ENCODE measurements at places on chromosomes 4 and X. TPM values are rescaled to one million over a fixed set of nuclear protein-coding genes. Genes with fewer than 3 reads are reported as not detected.
A peak's percentile ranks its signal among the peaks of the same experiment; 100 is the strongest.

Gene ALAS2
- total RNA-seq: not detected

Gene GPC4
- 9.7 TPM for total RNA-seq

Gene AFM
- total RNA-seq: not detected

Gene TRIM75
- total RNA-seq: not detected

Gene NXF2B
- not detected for total RNA-seq

Gene GAR1
- 40.6 TPM for total RNA-seq

Gene CFP
- 1.3 TPM for total RNA-seq

DNA sequence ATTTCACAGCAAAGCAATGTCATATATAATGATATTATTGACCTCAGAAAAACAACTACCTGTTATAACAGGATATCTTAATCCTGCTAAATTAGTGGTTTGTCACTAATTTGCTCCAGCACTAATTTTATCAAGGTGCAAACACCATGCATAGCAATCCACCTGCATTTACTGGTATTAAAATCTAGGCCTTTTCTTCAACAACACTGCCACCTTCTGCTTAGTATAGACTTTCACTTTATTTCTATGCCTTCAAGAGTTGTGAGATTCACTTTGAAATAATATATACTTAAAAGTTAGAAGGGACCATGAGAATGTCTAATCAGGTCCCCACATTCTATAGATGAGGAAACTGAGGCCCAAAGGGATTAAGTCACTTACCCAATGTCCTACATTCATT, 82.1 kb upstream of the IQCM start:
- H3K4me1 ChIP-seq: no peaks in the 10 kb centered on the region
- H3K27me3 ChIP-seq: no peaks in the 10 kb centered on the region
- peak; percentile 22 for DNase-seq
- no peak overlapping the region for H3K27ac ChIP-seq

DNA sequence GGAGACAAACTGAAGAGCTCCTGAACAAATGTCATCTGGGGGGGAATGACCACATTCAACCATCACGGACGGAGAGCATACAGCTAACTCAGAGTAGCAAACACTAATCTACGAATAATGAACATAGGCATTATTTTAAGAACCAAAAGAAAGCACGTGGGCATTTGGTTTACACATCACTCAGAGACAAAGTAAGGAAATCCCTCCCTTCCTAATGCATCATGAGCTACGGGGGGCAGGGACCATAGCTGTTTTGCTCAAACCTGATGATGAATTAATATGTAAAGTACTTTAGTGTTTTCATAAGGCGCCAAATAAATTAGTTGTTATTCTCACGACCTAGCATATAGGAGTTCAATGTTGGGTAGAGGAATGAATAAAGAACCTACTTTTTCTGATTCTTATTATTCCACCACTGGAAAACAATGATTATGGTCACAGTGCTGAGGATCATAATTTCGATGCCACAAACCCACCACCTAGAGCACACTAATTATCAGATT, 11.7 kb upstream of the TMEM156 start:
- peak overlapping the region; percentile 59 for H3K4me3 ChIP-seq
- H3K27ac ChIP-seq: no peak overlapping the region
- no peaks in the 10 kb centered on the region for H3K27me3 ChIP-seq
- DNase-seq: no peak

DNA sequence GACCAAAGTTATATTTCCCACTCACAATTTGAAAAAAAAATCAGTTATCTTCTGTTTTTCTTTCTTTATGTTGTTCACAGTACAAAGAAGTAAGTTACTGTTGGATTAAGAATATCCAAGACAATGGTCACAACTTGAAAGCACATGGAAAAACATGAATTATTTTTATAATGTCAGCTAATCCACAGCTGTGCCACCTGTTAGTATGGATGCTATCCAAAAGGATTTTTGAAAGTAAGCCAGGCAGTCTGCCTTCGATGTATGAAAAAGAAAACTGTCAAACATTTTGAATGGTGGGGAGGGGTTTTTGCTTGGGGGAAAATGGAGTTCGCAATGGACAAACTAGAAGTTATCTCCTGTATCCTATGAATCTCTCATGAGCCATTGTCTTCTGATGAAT, 6.2 kb downstream of the GPM6A start:
- no peaks in the 10 kb centered on the region for H3K4me1 ChIP-seq
- H3K27ac ChIP-seq: no peak overlapping the region
- no peaks in the 10 kb centered on the region for H3K36me3 ChIP-seq

DNA sequence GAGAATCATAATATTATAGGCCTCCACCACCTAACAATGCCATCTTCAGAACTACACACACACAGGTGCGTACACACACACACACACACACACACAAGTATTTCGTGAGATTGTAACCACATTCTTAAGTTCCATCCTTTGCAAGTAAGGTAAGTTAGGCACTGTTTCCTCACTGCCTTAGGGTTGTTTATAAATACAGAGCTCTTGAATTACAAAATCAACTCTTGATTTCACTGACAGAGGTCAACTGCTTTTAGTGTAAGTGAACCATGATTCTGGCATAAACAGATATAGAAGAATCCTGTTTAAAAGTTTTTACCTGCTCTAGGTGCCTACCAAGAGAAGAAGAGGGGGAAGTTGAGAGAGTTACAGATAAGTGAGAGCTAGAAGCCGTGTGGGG, 166.1 kb downstream of the DMD start:
- no peak overlapping the region for H3K4me3 ChIP-seq
- no peak overlapping the region for H3K27ac ChIP-seq
- H3K4me1 ChIP-seq: no peaks in the 10 kb centered on the region
- DNase-seq: no peak
- H3K27me3 ChIP-seq: no peaks in the 10 kb centered on the region

DNA sequence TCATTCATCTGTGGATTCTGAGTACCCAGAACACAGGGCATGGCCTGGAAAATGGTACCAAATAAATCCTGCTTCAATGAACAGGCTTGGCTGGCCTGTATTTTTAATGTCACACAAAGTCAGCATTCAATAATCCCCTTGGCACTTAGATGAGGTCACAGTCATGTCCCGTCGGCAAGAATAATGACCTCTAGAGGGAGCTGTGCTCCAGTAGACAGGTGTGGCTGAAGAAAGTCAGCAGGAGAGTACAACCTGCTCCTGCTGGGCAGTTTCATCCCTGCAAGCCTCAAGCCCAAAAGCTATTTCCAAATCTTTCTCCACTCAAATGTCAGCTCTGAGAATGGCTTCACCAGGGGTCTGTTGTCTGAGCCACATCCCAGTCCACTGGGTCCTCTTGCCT, 404.0 kb upstream of the F9 start:
- H3K4me1 ChIP-seq: no peaks in the 10 kb centered on the region
- DNase-seq: no peak
- no peaks in the 10 kb centered on the region for H3K27me3 ChIP-seq
- H3K27ac ChIP-seq: no peak overlapping the region
- no peak overlapping the region for H3K4me3 ChIP-seq

- H3K4me1 ChIP-seq: no peaks in the 10 kb centered on the region
- no peak overlapping the region for H3K4me3 ChIP-seq
- DNase-seq: no peak
- no peaks in the 10 kb centered on the region for H3K36me3 ChIP-seq
Observed at GRCh38 chrX:20988804-20989203, 385.4 kb upstream of the CNKSR2 start.

DNA sequence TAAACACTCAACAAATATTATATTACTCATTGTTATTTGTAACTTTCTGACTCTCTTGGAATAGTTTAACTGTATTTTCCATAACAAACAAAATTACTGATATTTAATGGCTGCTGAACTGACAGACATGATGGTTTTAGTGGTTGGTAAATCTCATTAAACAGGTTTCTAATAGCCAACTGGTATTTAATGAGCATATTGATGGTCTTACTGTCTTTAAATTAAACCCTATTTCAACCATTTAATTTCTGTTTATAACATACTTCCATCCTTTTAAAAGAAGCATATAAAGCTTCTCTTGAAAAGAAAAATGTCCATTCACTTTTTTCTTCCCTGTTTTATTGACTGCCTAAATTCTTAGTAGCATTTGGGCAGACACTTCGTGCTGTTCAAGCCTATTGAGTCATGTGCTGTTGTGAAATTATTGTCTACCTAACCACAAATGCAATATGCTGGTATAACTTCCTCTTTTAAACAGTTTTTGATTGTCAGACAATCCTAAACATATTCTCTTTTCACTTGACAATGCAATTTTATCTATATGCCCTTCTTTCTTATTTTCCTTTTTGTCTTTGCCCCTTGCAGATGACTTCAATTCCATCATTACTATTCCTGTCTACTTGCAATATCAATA, 163.9 kb upstream of the SLC7A11 start:
- H3K4me3 ChIP-seq: no peak overlapping the region
- DNase-seq: no peak
- peaks cover 13% of the 10 kb centered on the region for H3K4me1 ChIP-seq
- no peaks in the 10 kb centered on the region for H3K36me3 ChIP-seq
- H3K27ac ChIP-seq: no peak overlapping the region

DNA sequence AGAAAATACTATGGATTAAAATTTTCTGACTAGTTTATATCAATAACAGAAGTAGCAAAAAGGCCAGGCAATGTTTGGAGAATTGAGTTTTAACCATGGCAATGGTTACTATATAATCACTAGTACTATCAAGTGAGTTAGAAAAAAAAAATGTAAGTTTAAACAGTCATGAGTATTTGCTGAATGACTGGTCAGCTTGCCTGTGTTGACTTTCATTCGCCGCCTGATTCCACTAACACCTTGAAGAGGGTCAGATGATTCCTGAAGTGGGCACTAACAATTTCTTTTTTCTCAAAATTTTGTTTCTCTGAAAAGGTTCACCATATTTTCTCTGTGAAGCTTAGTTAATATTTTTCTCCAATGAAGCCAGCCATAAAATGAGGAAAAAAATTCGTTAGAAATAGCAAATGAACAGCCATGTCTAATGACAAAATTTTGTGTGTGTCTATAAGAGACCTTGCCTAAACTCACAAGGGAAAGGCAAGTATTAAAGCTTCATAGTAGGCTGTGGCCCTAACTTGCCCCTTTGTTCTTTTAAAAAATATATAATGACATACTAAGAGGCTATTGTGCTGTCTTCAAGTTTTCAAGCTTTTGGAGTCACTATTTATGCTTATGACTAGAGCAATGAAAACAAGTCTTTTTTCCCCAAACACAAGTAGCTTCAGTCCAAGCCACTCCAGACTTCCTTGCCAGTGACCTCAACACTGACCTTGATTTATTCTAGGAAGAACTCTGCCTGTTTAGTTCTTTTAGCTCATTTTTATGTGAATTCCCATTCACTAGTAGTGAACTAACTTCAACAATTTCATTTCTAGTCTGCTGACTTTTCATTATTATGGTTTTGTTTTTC, 18.4 kb upstream of the FHDC1 start:
- no peak overlapping the region for H3K27ac ChIP-seq
- H3K36me3 ChIP-seq: no peaks in the 10 kb centered on the region
- no peak overlapping the region for H3K4me3 ChIP-seq
- no peak for DNase-seq

DNA sequence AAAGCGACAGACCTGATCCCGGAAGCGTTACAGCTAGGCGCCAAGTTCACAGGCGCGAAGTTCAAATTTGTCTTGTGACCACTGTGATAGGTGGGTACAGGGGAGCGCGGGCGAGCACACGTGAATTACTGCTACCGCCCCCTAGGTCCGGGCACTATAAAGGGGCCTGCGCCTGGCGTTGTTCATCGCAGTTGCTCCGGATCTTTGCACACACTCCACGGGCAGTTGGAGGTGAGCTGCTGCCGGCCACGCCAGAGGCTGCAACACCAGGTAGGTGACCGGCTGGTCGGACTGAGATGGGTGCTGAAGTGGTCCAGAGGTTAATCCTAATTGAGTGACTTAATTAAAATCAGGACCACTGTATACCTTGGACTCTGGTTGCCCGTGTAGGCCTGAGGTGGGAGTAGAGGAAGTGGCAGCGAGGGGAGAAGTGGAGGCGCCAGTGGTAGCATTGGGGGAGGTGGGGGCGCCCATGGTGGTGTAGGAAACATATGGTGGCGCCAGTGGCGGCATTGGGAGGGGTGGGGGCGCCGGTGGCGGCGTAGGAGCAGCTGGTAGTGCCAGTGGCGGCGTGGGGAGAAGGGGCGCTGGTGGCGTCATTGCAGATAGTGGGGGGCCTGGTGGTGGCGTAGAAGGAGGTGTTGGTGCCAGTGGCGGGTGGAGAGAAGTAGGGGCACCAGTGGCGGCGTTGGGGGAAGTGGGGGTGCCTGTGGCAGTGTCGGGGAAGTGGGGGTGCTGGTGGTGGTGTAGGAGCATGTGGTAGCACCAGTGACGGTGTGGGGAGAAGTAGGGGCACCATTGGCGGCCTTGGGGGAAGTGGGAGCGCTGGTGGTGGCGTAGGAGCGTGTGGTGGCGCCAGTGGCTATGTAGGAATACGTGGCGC, at the start of gene GCNA:
TSS of gene GCNA (plus strand) at position 185 of the 883 bp plus-strand sequence. CDS start 2,385 bp downstream, outside the sequence.
- peaks cover 11% of the 10 kb centered on the region for H3K36me3 ChIP-seq
- H3K4me1 ChIP-seq: no peaks in the 10 kb centered on the region
- no peak within 1 kb of the TSS for H3K27ac ChIP-seq
- H3K27me3 ChIP-seq: no peaks in the 10 kb centered on the region

GRCh38 chr4:139331185-139331584, 28.9 kb upstream of the NDUFC1 start:
- no peak for DNase-seq
- H3K4me3 ChIP-seq: no peak overlapping the region
- peaks cover 6% of the 10 kb centered on the region for H3K36me3 ChIP-seq
- H3K27ac ChIP-seq: no peak overlapping the region
- no peaks in the 10 kb centered on the region for H3K4me1 ChIP-seq
- no peaks in the 10 kb centered on the region for H3K27me3 ChIP-seq

DNA sequence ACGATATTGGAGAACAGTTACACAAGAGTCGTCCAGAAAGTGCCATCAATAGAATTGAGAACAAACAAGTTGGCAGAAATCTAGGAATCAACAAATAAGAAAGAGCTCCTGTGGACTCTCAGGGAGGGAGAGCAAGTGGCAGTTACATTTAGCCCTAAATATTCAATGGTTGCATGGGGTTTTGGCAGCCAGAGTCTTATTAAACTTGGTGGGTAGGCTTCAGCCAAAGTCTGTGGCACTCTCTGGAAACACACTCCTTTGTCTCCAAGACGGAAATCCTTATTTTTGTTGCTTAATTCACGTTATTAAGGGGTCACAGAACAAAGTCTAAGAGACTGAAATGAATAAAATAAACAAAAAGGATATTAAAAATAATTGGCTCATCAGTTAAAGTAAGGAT, 742.2 kb upstream of the ATOH1 start:
- no peaks in the 10 kb centered on the region for H3K27me3 ChIP-seq
- H3K27ac ChIP-seq: no peak overlapping the region
- no peaks in the 10 kb centered on the region for H3K4me1 ChIP-seq

DNA sequence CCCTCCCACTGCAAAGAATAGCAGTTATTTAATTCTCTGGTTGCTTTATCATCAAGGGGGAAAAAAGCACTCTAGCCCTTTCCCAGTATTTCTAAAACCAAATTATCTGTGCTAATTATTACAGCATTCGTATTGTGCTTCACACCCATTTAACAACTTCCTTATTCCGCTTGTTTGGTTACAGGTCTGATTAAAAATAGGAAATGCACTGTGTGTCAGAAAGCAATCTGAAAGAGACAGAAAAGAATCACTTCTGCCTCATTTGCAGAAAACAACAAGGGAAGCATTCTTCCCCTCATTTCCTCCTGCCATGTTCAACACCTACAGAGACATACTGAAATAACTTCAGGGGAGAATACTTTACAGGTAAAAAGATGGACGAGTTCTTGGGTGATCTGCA, 114.9 kb upstream of the MAP3K15 start:
- no peak overlapping the region for H3K4me3 ChIP-seq
- H3K4me1 ChIP-seq: peaks cover 11% of the 10 kb centered on the region
- H3K36me3 ChIP-seq: no peaks in the 10 kb centered on the region
- DNase-seq: no peak
- no peak overlapping the region for H3K27ac ChIP-seq
- no peaks in the 10 kb centered on the region for H3K27me3 ChIP-seq

Data from HCT116 (cell line).